ENCODE measurements at places on chromosomes 6 and 20.

GRCh38 chr20:62040933-62041332 lies 24.7 kb downstream of the TAF4 start:
- DNase-seq, result no peak

GRCh38 chr6:144909753-144910285 lies 624.7 kb downstream of the UTRN start:
- DNase-seq, result no peak

GRCh38 chr6:103277936-103278335 lies 1581.8 kb downstream of the HACE1 start:
- no peak for DNase-seq

- no peak for DNase-seq
Measured at GRCh38 chr20:34536798-34537394, 20.7 kb downstream of the DYNLRB1 start.

DNA sequence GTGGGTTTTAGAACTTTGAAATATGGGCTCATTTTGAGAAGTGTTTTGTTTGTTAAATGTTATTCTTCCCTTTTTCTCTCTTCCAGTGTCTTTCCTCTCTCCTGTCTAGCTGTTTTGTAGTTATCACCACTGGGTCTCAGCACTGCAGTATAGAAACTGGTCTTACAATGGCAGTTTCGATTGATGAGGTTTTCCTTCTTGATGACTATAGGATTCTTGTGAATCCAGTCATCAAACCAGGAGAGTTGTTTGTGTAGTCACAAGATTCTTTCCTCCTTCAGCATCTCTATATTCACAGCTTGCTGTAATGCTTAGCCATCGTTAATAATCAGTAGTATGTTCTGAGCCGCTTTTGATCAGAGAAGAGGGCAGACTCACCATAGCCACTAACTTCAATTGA lies 172.3 kb downstream of the OGFRL1 start:
- DNase-seq, result no peak

- DNase-seq, result no peak
Measured at GRCh38 chr20:15061061-15061430, 723.6 kb upstream of the FLRT3 start.

GRCh38 chr6:113287396-113287795 lies 569.7 kb upstream of the MARCKS start:
- DNase-seq, result no peak

- no peak for DNase-seq
Measured at GRCh38 chr20:48288930-48289507, 503.7 kb upstream of the SULF2 start.

DNA sequence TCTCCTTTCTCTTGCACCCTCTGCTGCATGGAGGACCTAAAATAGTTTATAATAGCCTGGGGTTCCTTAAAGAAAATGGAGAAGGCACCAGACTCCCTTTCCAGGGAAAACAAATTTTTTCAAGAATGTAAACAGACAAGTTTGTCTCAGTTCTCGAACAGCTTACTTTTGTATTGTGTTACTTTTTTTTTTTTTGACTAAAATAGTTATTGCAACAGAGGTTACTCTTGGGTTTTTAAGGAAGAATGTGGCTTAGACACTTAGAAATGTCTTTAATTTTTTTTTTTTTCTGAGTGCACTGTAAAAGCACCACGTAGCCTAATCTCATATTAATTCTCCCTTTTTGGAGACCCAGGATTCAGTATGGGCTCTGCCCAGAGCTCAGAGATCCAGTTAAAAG lies 148.7 kb upstream of the CARMIL1 start:
- no peak for DNase-seq

GRCh38 chr6:100472674-100473073 lies 8.0 kb upstream of the SIM1 start:
- no peak for DNase-seq
